ELF-1 (cell line): ENCODE measurements at places on chromosomes 3 and 15.
A peak's percentile ranks its signal among the peaks of the same experiment; 100 is the strongest.

DNA sequence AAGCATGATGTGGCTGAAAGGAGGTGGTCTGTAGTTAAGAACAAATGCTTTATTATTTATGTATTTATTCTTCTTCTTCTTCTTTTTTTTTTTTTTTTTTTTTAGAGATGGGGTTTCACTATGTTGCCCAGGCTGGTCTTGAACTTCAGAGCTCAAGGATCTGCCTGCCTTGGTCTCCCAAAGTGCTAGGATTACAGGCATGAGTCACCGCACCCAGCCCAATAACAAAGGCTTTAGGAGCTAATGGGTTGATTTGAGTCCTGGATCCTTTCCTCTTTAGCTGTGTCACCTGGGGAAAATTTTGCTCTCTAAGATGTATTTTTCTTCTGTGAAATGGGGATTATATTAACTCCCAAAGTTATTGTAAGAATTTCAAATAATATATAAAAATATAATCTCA, 168.8 kb downstream of the PEX5L start:
- DNase-seq: no peak

DNA sequence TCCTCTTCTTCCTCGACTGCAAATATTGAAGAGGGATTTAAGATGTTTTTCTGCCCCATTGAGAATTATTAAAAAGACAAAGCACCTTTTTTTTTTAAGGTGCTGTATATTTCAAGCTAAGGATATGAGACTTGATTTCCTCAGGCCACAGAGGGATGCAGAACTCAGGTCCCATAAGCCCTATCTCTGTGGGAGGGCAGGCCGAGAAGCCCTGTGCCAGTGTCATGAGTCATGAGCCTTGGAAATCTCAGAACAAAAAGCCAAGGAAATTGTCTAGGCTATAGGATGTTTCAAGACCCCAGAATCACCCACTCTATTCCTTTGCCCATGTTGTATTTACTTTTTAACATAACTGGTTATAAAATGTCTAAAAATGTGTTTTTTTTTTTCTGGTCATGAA, 7.3 kb downstream of the ESYT3 start:
- no peak for DNase-seq

GRCh38 chr3:132507657-132508056, 89.4 kb upstream of the ACKR4 start:
- no peak for DNase-seq

- DNase-seq: no peak
Measured at GRCh38 chr15:41695750-41696436, 35.7 kb downstream of the MGA start.

GRCh38 chr3:53169832-53170324, 8.9 kb downstream of the PRKCD start:
- peak; percentile 32 for DNase-seq

GRCh38 chr15:79028411-79028964, 62.1 kb downstream of the RASGRF1 start:
- peak; percentile 78 for DNase-seq

GRCh38 chr3:149934524-149934923, 36.2 kb downstream of the PFN2 start:
- DNase-seq: no peak

- DNase-seq: no peak
Measured at GRCh38 chr15:88974392-88974791, 61.2 kb upstream of the MFGE8 start.

GRCh38 chr15:40558952-40559742, 5.7 kb downstream of the CCDC32 start:
- DNase-seq: no peak

GRCh38 chr15:59835776-59836175, 146.7 kb upstream of the BNIP2 start:
- no peak for DNase-seq

- DNase-seq: no peak
Measured at GRCh38 chr3:11878837-11879236, 32.2 kb upstream of the TAMM41 start.

DNA sequence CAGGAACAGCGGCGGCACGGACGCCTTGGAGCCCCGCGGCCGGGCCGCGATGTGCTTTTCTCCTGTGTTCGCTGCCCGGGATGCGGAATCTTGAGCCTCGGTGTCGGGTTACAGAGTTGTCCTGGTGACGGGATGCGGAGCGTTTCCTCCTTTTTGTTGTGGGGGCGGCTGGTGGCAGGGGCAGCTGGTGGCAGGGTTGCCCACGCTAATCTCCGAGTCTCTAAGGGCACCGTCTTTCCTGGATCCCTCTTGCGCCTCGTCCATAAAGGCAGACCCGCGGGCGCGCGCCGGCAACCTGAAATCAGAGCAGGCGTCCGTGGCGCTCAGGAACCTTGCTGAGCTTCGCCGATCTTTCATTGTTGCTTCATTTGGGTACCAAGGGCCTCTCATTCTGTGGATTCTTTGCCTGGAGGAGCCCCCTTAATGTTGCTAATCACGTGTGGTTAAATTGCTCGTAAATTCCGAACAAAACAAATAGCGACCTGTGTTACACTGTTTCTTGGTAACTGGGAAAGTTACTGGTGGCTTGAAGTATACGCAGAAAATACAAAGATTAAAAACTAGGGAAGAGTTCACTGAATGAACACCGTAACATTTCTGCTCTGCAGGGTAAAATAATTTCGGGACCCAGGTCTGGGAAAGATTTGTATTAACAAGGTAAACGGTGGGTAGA, 844 bp upstream of the PFN2 start:
- peak; percentile 86 for DNase-seq

DNA sequence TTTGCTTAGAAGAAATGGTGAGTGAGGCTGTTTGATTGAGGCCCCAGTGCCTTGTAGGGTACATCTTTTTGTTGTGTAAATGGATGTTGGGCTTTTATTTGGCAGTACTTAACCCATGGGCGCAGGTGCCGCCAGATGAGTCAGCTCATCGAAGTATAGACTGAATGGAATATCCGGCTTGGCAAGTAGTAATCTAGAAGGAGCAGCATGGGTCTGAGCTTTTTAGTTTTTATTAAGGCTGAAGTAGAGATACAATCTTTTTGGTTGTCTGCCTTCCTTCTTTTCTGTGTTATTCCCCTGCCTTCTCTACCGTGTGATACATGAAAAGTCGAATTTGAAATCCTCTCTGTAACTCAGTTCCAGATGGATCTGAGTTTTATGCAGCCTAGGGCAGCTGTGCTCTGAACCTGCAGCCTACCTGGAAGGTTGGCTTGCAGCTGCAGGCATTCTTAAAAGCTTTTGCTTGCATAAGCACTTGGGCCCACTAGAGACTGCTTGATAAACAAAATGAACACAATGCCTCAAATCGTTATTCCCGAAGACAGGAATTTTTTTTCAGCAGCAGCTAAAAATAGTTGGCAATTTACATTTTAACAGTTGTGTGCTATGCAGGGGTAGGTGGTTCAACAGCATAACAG, 177.5 kb upstream of the CGNL1 start:
- peak; percentile 73 for DNase-seq

- DNase-seq: peak; percentile 68
Measured at GRCh38 chr3:157128771-157129681, 30.9 kb downstream of the CCNL1 start.

DNA sequence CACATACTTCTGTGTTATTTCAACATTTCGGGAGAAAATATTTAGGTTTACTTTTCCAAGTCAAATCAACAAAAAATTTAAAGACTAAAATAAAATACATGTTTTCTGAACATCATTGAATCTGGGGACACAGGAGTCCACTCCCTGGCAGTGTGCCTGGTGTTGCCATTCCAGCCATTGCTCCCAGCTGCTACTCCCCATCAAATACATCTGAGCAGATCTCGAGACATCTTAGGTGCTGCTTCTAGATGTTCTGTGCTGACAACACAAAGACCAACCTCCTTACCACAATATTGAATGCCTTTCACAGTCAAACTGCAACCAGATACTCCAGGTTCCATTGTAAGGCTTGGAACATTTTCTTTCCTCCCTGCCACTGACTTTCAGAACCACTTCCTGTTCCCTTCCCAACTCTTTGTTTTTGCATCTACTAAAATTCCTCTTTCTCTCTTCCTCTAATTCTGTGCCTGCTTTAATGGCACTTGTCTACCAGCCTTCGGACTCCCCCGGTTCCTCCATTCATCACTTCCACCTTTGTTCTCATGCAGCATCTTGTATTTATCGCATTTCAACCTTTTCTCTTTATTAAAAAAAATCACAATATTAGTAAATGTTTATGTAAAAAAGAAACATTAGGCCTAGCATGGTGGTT, 81.1 kb upstream of the SLC4A7 start:
- no peak for DNase-seq

GRCh38 chr3:124094496-124094895, 102.6 kb upstream of the ROPN1 start:
- DNase-seq: no peak

- no peak for DNase-seq
Measured at GRCh38 chr3:182608832-182609231, 184.5 kb upstream of the ATP11B start.

DNA sequence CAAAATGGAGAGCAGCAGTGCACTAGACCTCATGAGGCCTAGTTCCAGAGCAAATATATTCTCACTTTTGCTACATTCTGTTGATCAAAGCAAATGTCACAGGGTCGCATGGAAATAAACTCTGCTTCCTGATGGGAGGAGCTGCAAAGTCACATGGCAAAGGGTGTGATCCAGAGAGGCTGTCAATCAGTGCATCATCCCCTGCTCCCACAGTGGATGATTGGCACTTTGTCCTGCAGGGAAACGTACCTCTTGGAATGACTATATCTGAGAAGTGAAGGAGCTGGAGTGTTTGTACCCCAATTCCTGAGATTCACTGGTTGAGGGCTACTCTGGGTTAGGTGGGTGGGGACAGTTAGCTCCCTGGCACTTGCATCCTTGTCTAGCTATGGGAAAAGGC, 195.1 kb upstream of the CTDSPL start:
- DNase-seq: no peak
